ENCODE measurements at places on chromosomes 2 and 18.

- DNase-seq, result no peak
Observed at GRCh38 chr18:28030458-28030857, 146.5 kb downstream of the CDH2 start.

- DNase-seq, result no peak
Observed at GRCh38 chr2:138171244-138171643, 207.0 kb downstream of the HNMT start.

DNA sequence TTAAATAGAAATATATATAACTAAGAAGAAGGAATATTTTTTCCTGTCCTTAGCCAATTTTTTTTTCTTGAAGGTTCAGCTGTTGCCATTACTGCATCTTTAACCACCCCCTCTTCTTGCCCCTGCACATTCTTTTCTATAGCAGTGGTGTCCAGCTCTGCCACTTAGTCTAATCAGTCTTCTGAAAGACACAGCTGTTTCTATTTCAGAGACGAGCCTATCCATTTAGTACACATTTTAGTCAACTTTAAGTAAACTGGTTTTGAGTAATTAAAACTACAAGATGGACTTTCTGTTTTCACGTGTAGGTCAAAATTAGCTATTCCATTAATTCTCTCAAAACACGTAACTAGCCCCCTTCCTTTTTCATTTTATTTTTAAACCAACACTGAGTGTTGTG lies 21.0 kb downstream of the SPOPL start:
- DNase-seq, result no peak

GRCh38 chr2:74328074-74328473 lies 15.1 kb downstream of the SLC4A5 start:
- DNase-seq, result no peak

GRCh38 chr2:42449163-42450087 lies 44.4 kb downstream of the KCNG3 start:
- DNase-seq, result no peak

- no peak for DNase-seq
Observed at GRCh38 chr18:13676471-13676870, 49.9 kb downstream of the FAM210A start.

DNA sequence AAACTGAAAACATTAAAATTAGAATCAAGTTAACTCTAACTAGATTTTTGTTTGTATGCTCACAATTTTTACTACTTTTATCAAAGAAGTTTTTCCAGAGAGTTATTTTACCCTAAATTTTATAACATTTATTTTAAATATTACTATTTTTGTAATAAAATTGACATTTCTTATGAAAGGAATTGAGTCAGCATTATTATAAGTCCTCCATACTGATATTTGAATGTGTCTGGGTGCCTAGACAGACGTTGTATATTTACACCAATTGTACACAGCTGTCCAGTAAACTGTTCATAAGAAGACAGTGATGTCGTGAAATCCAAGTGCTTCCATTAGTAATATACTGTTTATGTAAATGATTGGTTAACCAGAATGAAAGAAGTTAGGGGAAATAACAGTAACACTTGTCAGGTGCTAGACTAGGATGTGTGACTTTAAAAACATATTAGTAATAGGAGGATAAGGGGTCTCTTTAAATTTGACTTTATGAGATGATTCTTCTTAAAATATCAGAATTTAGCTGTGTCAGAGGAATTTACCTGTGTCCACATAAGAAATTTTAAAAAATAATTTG lies 73.7 kb downstream of the TANK start:
- DNase-seq, result no peak

GRCh38 chr18:13558124-13558523 lies 168.2 kb downstream of the FAM210A start:
- no peak for DNase-seq

GRCh38 chr2:1551905-1552304 lies 138.6 kb downstream of the TPO start:
- no peak for DNase-seq

GRCh38 chr2:56347881-56348280 lies 164.1 kb downstream of the CCDC85A start:
- no peak for DNase-seq

DNA sequence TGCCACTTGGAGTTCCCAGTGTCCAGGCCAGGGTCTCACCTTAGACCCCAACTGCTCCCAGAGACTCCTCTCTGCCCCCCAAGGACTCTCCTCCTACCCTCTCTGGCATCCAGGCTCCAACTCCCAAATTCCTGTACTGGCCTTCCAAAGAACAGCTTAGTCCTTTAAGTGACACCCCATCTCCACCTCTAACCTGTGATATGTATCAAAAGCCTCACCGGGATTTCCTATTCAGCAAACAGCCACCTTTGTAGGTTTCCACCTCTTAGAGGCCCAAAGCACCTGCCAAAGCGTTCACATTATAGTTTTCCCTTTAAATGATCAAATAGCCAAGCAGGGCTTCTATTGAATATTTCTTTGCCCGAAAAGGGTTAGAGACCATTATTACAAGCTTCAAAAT lies 2.7 kb upstream of the COPS8 start:
- DNase-seq, result no peak

DNA sequence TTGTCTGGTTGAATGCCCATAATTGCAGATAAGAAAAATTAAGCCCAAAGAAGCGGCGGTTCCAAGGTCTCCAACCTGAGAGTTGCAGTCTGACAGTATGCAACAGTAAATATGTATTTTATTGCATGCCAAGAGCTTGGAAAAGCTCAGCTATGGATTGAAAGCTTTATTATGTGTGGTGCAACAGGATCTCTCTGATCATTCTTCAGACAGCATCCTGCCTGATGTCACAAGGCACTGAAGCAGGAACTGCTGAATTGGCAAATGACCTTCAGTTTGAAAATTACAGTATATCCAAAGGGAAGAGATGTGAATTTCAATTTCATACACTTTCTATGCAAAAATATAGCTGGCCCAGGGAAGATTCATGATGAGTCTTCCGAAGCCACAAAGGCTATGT lies 42.5 kb downstream of the DOCK10 start:
- no peak for DNase-seq

DNA sequence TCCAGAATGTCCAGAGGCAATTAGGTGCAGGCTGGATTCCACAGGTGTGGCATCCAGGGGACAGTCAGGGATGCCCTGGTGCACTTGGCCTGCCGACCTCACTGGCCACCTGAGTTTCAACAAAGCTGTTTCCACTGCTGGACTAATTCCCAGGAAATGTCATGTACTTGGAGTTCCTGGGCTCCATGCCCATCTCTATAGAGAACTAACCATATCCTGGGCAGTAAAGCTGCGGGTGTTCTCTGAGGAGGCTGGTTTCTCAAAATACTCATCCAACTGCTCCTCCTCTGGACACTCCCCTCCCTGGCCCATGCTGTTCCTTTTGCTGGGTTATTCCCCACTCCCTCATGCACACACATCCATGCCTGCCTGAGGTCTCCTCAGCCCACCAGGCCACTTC lies 161.9 kb upstream of the SKOR2 start:
- no peak for DNase-seq

GRCh38 chr18:43596105-43596712 lies 318.9 kb upstream of the SYT4 start:
- no peak for DNase-seq

DNA sequence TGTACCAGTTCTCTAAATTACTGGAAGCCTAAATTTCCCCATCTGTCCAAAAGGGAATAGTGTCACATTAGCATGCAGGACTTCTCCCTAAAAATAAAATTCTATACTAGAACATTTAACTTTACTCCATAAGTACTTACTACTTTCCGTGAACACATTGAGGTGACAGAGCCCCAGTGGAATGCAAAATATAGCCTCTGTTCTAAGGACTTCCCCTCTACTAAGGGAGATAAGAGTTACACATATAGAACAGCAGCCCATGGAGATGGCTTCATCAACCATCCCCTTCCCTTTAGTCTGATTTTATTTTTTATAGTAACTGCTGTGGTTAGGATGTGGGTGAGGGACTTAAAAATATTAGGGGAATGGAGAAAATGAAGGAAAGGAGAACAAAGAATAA lies 68.9 kb upstream of the STPG4 start:
- DNase-seq, result no peak

All from RWPE2 (cell line).